ENCODE measurements at places on chromosomes 5 and 9.

- no peak for DNase-seq
Observed at GRCh38 chr9:92738661-92739081, 26.0 kb downstream of the BICD2 start.

- no peak for DNase-seq
Observed at GRCh38 chr5:151657114-151657513, 29.6 kb downstream of the SPARC start.

GRCh38 chr9:130900701-130901497 lies 4.3 kb upstream of the QRFP start:
- no peak for DNase-seq

DNA sequence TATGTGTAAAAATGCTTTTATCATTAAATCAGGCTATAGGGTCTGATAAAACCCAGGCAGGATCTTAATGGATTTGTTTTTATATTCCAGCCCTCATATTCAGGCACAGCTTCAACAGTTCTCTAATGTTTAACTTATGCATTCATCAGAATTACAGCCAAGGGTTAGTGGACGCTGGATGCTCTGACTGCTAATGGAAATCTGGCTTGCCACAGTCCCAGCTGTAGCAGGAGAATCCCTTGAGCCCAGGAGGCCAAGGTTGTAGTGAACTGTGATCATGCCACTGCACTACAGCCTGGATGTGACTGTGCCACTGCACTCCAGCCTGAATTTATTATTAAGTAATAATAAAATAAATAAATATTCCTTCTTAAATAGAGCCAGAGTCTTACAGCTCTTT lies 98.0 kb downstream of the SLC25A46 start:
- DNase-seq: no peak

- DNase-seq: no peak
Observed at GRCh38 chr5:83357621-83358231, 113.8 kb upstream of the VCAN start.

DNA sequence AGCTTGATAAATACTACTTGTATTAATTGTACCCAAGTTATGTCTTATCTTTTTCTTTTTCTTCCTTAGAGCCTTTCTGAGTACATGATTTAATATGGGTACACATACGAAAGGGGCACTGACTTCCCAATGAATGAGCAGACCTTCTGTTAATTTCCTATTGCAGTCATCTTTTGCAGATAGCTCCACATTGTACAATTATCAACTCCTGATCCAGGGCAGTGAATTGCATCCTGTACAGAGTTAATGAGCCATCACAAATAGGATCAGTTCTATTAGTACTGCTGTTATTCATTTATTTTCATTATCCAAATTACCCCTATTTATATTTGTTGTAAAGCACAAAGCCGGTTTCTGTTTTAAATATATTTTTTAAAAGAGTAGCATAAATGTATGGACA lies 105.6 kb downstream of the ADAMTSL1 start:
- no peak for DNase-seq

DNA sequence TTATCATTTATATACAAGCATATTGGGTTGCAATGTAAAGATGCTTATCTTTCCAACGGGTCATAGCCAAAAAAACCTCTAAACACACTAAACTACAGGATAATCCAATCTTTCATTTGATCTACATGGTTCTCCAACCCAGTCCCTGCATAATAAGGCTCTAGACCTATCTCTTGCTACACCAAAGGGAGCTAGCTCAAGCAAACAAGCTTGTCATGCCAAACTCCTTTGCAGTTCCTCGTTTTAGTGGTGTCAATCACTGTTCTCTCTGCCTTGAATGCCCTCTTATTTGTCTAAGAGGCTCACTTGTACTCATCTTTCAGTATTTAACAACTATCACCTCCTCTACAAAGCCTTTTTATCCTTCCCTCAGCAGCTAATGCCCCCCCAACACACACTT lies 5.6 kb downstream of the HOMER1 start:
- peak; percentile 25 for DNase-seq

GRCh38 chr9:82154573-82154972 lies 166.0 kb downstream of the SPATA31D1 start:
- no peak for DNase-seq

GRCh38 chr9:100457517-100457916 lies 15.4 kb upstream of the TMEFF1 start:
- DNase-seq: no peak

- DNase-seq: no peak
Observed at GRCh38 chr5:160470437-160471361, 49.0 kb downstream of the PTTG1 start.

DNA sequence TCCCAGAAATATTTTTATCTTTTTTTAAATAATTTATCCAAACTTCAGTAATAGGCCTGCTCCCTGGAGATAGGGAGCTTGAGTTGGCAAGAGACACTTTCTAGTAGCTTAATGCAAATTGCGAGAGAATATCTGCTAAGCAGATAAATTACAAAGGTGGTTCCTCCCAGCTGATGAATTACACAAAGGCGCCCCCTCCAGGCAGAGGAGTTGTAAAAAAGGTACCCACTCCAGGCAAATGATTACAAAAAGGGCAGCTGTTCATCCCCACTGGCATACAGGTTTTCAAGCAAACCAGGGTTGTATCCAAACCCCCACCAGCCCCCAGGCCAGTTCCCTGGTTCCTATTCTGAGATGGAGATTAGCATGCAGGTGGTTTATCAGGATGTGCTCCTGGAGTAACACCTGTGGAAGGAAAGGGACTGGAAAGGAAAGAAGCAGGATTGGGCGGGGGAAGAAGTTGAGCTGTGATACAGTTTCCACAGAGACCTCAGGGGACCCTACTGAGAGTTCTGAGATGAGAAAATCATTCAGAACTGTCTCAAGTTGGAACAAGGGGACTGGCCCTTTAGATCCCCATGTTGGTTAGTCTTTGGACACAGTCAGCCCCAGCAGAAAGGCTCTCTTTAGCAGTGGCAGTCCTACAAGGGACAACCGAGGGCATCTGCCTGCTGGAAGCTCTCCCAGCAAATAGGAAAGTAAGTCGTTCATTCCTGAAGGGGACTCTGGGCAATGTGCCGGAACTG lies 25.5 kb downstream of the ESM1 start:
- DNase-seq: peak; percentile 13

GRCh38 chr5:129917224-129917623 lies 13.0 kb downstream of the CHSY3 start:
- no peak for DNase-seq

DNA sequence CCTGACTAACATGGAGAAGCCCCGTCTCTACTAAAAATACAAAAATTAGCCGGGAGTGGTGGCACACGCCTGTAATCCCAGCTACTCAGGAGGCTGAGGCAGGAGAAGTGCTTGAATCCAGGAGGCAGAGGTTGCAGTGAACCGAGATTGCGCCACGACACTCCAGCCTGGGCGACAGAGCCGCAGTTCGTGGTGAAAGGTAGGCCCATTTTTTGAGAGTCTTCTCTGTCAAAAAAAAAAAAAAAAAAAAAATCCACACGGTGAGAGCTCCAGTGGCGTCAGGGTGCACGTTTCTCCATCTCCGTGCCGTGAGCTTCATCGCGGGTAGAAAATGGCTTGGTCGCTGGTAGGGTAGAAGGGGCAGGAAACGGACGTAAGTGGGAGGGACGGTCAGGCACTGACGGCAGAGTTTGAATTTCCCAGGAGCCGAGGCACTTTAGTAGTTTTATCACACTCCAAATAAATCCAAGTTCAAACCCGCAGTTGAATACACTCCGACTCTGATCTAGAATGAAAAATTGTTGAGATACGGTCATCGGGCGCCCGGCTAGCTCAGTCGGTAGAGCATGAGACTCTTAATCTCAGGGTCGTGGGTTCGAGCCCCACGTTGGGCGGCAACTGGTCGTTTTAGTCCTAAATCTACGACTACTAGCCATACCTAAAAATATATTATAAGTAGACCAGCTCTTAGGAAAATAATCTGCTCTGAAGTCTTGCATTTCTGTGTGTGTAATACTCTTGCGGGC lies 2.4 kb upstream of the TRIM7 start:
- DNase-seq: peak; percentile 82

DNA sequence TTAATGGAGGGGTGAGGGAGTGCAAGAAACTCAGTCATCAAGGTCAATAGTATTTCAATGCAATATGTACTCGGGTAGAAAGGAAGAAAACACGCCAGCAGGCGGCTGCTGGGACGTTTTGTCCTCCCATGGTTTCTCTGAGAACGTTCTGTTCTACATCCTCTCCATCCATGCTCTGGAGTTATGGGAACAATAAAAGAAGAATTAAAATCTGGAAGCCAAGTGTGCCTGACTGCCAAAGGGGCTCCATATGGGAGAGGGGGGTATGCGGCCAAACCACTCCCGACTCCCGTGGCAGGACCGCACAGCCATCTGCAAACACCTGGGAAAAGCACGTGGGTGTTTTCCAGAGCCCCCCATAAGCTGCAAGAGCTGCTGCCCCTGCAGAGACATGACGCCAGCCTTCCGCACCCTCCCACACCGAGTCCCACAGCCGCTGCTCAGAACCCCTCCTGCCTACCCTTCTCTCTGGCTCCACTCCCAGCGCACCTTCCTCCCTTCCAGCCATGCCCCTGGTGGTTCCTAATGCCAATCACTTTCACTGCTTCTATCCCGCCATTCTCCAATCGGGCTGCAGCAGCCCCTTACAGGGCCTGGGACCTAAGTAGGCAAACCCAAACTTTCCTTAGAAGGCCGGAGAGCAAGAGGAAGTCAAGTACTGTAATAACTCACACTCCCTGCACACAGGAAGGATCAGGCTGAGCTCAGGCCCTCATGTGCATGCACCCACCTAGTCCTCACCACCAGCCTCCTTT lies 241.6 kb downstream of the SYK start:
- no peak for DNase-seq

DNA sequence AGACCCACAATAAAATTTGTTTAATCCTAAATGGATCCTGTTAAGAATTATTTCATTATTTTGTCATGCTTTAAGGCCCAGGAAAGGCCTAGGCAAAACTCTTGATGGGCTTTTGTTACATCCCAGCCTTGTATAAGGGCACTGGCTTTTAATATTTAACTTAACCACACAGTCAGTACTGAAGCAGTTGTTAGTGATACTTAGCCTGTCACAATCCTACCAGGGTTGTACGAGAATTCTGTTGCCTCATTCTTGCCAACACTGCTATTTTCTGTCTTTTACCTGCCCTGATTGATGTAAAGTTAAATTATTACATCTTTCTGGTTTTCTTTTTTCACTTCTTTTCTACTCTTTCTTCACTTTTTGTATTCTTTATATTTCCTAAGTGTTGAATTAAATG lies 10.9 kb downstream of the ZNF169 start:
- DNase-seq: no peak

DNA sequence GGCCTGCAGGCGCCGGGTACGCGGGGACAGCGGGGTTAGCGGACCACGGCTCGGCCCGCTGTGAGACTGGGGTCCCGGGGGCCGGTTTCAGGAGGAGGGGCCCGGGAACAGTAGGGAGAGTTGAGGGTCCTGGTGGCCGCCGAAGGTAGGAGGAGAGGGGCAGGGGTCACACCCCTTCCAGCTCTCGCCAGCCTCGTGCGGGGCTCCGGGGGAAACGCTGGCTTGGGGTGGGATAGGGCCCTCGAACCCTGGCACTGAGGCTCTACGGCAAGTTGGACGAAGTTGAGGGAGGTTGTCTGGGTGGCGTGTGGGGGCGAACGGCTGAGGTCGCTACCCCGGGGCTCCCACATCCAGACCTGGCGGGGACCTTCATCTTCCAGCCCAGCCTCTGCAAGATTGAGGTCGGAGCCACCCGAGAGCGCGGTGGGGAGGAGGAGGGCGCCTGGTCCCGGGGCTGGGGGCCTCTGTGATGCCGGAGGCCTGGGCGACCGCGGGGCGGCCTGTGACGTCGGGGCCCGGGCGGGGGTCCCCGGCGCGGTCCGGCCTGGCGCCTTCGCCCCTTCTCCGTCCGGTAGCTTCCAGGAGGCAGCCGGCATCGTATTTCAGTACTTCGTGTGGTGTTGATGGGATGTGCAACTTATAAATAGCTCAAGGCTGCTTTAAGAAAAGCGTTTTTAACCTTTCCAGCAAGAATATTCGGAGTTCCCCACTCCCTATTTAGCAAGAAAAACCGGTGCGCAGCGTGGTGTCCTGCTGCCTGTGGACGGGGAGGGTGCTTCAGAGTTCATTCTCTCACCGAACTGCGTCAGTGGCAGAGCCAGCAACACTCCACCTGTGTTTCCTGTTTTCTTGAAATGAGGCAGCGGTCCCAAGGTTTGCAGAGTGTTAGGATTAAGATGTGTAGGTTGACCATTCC lies 902 bp downstream of the HABP4 start:
- DNase-seq: no peak

DNA sequence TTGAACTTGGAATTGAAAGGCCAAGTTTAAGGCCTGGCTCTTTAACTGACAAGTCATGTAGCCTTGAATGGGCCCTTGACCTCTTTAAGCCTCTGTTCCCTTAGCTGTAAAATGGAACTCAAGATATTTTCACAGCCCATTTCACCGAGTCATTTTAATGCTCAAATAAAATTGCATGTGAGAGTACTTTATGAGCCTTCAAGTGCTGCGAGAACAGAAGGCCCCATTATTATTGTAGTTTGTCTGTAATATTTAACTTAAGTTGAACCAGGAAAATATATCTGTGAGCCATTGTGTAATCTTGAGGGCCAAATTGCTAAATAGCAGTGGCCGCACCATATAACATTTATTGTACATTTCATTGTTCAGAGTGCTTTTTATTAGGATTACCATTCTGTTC lies 249.9 kb downstream of the NTRK2 start:
- DNase-seq: no peak

GRCh38 chr5:111930905-111931461 lies 174.0 kb upstream of the NREP start:
- peak; percentile 87 for DNase-seq

GRCh38 chr5:19258686-19259085 lies 729.3 kb downstream of the CDH18 start:
- DNase-seq: no peak

GRCh38 chr5:123496892-123497291 lies 15.1 kb upstream of the CSNK1G3 start:
- no peak for DNase-seq

DNA sequence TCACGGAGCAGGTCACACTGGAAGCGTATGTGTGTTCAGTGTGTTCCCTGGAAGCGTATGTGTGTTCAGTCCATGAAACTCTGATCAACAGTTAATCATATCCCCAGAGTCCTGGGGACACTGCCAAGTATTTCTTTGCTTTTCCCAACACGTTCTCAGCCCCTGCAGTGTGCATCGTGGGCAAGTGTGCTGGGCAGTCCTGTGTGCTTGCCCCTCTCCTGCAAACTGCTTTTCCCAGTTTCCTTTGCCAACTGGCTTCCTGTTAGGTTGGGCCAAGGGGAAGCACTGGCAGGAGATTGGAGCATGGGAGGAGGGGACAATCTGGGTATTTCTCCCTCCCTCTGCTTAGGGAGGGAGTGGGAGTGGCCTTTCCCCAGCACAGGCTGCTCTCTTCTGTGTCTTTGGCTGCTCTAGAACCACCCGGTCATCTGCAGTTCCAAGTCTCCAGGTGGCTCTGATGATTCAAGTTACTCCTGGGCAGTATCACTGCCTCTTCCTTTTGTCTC lies 36.8 kb upstream of the NEK6 start:
- peak; percentile 40 for DNase-seq

DNA sequence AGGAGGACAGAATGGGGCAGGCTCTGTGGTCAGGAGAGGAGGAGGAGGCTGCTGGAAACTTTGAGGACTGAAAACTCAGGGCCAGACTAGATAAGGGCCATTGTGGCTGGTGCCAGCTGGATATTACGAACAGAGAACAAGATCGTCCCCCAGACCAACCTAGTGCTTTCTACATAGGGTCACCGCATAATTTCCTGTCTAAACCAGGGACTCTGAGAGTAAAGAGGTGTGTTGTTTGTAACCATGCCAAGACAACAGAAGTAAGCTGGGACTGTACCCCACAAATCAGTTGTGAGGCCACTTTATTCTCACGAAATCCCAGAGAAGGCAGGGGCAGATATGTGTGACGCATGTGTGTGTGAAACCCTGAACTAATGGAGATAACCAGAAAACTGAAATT lies 20.3 kb upstream of the GFPT2 start:
- DNase-seq: no peak

Measured in inflammatory macrophage treated with lipopolysaccharide for 4 hours (primary cell).